ENCODE measurements at places on chromosomes 6 and 20.

- DNase-seq: no peak
Observed at GRCh38 chr20:64108731-64109681, 1.6 kb upstream of the NPBWR2 start.

DNA sequence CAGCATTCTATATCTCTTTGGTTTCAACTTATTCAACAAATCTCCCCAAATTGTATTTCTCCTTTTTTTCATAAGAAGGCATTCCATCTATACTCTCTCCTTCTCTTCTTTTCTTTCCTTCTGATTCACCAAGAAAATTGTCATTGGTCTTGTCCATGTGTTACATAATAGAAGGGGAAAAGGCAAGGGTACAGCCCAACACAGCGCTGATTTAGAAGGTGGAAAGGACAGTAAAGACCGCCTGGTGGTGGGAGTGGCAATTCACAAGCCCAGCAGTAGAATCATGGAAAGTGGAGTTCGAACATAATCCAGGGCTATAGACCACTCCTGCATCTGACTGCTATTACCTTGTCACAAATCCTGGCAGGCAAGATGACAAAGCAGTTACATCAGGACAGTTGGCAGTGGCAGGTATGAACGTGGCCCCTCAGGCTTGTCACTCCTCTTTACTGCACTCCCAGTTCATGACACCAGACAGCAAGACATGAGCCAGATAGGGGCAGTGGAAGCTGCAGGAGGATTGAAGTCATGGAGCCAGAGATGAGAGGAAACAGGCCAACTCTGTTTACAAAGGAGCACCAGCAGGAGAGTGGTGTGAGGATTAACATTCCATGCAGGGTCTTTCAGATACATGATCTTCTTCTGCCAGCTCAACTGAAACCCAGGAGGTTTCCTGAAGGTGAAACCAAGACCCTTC is 2.1 kb upstream of the TNFAIP3 start:
- DNase-seq: no peak

DNA sequence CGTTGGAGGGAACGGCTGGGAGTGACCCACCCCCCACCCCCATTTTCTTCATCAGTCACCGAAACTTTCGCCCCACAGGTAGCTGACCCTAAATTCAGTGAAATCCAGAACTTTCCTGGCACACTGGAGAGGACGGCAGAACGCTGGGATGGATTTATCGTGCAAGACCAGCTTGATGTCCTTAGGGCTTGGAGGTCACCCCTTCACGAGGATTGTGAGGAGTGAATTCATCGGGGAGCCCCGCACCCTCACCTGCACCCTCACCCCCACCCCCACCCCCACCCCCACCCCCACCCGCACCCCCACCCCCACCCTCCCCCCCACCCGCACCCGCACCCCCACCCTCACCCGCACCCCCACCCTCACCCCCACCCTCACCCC is 13.3 kb upstream of the TCFL5 start:
- DNase-seq: no peak

- no peak for DNase-seq
Observed at GRCh38 chr6:164005004-164005711, 590.6 kb downstream of the QKI start.

GRCh38 chr6:140044626-140045025 is 670.2 kb upstream of the CITED2 start:
- DNase-seq: no peak

DNA sequence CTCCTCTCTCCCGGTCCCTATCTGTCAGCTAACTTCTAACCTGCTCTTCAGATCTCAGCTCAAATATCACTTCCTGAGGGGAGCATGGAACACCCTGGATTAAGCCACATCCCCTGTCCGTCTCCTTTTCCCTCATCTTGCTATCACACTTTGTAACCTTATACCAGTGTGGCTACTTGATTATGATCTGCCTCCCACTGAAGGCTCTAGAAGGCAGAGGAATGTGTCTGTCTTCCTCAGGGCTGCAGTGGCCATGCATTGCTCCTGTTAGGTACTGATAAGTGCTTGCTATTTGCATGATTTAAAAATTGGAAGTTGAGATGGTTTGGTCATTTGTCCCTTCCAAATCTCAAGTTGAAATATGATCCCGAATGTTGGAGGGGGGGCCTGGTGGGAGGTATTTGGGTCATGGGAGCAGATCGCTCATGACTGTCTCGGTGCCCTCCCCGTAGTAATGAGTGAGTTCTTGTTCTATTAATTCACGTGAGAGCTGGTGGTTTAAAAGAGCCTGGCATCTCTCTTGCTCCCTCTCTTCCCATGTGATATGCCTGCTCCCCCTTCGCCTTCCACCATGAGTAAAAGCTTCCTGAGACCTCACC is 71.4 kb downstream of the PLCB4 start:
- no peak for DNase-seq

- DNase-seq: no peak
Observed at GRCh38 chr6:88914180-88914579, 49.2 kb downstream of the RNGTT start.
